T-helper 17 cell (primary cell): ENCODE measurements at places on chromosomes 3 and 15.

GRCh38 chr3:118710532-118710931, 324.1 kb downstream of the IGSF11 start:
- DNase-seq = no peak
- H3K27me3 ChIP-seq = peaks cover 21% of the 10 kb centered on the region
- H3K36me3 ChIP-seq = no peaks in the 10 kb centered on the region
- H3K4me3 ChIP-seq = no peak overlapping the region
- H3K27ac ChIP-seq = no peak overlapping the region

DNA sequence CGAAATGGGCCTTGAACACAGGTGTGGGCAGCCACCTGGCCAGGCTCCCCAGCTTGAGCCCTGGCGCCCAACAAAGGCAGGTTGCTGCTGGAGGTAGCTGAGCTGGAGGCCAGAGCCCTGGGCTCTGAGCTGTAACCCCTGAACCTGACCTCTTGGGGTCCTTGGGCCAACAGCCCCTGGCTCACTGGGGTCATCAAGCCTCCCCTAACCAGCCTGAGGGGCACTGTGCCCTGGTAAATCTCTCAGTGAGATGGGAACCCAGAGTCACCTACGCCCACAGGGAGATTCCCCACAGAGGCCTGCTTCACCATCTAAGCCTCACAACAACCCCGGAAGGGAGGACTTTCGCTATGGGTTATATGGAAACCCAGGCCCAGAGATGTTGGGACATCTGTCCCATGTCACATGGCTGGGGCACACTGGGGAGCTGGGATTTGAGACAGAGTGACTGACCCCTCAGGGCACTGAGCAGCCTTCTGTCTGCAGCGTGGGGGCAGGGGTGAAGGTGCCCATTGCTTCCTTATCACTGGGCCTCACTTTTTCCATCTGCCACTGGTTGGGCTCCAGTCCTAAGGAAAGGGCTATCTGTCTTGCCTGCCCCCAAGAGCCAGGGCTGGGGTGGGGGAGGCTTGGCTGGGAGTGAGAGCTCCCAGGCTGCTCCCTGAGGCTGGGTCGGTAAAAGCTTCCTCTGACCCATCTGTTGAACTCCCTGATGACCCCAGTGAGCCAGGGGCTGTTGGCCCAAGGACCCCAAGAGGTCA, 59.1 kb downstream of the IQSEC1 start:
- peak overlapping the region; percentile 100 for H3K4me3 ChIP-seq
- peaks cover 5% of the 10 kb centered on the region for H3K36me3 ChIP-seq
- peaks cover 63% of the 10 kb centered on the region for H3K4me1 ChIP-seq
- H3K27ac ChIP-seq = peak overlapping the region; percentile 100
- peak; percentile 43 for DNase-seq
- H3K27me3 ChIP-seq = no peaks in the 10 kb centered on the region

DNA sequence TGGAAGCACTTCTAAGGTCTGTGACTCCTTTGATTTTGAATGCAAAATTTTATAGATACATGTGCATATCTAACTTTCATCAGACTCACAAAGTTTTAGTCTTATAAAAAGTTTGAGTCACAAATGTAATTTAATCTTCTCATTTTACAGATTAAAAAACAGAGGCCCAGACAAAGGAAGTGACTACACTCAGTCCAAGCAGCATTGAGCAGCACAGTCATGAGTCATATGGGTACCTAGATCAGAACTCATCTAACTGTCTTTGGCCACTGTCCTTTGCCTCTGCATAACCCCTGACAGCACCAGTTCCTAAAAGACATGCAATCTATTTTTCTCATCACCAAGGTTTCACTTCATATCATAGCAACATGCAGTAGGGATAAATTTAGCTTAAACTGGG, 210.7 kb upstream of the KCNH8 start:
- no peak overlapping the region for H3K4me3 ChIP-seq
- H3K27me3 ChIP-seq = no peaks in the 10 kb centered on the region
- no peak overlapping the region for H3K27ac ChIP-seq
- H3K4me1 ChIP-seq = no peaks in the 10 kb centered on the region

- H3K4me1 ChIP-seq = no peaks in the 10 kb centered on the region
- no peak within 1 kb of the TSS for H3K27ac ChIP-seq
- no peaks in the 10 kb centered on the region for H3K36me3 ChIP-seq
- H3K27me3 ChIP-seq = no peaks in the 10 kb centered on the region
- no peak within 1 kb of the TSS for H3K4me3 ChIP-seq
These were observed at the start of gene STX19 for GRCh38 chr3:94028093-94028837. Gene STX19, minus strand, starts transcription at chr3:94028597. Its CDS starts 13,328 bp downstream, at chr3:94015269.

DNA sequence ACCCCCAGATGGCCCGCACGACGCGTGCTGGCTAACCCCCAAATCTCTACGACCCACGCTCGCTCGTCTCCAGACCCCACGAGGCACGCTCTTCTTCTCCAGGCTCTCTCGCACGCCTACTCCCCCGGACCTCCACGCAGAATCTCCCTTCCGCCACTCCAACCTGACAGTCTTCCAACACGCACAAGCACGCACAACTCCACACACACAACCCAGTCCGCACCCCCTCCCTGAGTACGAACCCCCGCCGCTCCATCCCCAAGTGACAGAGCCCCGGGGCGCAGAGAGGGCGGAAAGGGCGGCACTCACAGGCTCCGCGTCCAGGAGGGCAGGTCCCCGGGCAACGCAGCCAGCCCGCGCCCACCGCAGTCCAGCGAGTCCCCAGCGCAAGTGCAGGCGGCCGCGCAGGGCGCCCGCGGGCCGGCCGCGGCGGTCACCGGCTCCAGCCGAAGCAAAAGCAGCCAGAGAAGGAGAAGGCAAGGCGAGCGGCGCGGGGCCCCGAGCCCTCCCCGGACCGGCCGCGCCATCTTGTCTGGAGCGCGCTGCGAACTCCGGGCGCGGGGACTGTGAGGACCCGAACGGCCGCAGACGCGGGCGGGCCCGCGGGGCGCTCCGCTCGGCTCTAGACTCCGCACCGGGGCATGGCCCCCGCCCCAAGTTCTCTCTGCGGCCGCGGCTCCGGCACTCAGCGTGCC, 794 bp downstream of the LRIG1 start:
- peaks cover 3% of the 10 kb centered on the region for H3K36me3 ChIP-seq
- peaks cover 68% of the 10 kb centered on the region for H3K4me1 ChIP-seq
- H3K27ac ChIP-seq = peak overlapping the region; percentile 87
- peak; percentile 22 for DNase-seq

DNA sequence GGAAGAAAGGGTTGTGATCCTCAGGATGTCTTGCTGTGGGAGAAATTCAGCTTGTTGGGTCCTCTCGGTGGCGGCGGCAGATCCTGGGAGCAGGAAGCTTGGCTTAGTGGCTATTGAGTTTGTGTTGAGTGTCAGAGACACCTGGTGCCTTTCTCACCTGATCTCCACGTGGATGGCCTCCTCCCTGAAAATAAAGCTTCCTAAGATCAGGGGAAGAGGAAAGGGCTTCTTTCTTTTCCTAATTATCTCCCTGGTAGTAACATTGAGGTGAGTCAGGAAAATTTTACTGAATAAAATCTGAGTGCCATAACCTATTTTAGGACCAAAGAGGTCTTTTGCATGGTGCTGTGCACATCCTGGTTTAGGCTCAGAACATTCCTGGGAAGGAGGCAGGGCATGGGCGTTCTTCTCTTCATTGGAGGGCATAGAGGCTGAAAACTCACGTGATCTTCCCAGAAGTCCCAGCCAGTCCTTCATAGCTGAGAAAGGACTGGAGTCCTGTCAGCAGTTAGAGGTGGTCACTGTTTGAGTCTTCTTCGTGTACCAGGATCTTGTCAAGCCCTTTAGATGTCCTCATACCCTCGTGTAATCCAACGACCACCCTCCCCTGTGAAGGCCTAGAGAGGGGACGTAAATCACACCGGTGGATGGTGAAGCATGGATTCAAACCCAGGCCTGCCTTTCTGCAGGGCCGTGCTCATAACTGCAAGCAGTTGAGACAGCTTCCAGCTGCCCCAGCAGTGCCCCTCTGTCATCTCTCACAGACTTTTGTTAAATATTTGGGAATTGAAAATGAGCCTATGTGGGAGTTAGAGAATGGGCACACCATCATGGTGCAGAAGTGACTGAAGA, 1.1 kb downstream of the CMTM8 start:
- H3K36me3 ChIP-seq = no peaks in the 10 kb centered on the region
- peak overlapping the region; percentile 91 for H3K4me3 ChIP-seq
- no peak for DNase-seq
- peaks cover 44% of the 10 kb centered on the region for H3K4me1 ChIP-seq

DNA sequence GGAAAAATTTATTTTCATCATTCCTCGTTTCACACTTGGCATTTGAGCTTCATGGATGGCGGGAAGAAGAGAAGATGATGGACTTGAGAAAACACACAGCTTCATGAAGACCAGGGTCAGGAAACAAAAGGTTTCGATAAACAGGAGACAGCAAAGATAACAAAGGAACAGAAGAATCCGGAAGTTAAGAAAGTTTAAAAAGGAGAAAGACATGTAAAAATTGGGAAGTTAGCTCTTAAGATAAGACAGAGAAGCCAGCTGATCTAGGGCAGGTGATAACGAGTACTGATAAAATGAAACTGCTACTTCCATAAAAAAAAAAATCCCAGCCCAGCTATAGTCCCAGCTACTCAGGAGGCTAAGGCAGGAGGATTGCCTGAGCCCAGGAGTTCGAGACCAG, 23.9 kb downstream of the IL5RA start:
- H3K27ac ChIP-seq = no peak overlapping the region
- H3K27me3 ChIP-seq = peaks cover 5% of the 10 kb centered on the region
